Amygdala (tissue), 56 donors: ENCODE measurements at places on chromosomes 12 and 14.
A peak's percentile ranks its signal among the peaks of the same experiment; 100 is the strongest.

DNA sequence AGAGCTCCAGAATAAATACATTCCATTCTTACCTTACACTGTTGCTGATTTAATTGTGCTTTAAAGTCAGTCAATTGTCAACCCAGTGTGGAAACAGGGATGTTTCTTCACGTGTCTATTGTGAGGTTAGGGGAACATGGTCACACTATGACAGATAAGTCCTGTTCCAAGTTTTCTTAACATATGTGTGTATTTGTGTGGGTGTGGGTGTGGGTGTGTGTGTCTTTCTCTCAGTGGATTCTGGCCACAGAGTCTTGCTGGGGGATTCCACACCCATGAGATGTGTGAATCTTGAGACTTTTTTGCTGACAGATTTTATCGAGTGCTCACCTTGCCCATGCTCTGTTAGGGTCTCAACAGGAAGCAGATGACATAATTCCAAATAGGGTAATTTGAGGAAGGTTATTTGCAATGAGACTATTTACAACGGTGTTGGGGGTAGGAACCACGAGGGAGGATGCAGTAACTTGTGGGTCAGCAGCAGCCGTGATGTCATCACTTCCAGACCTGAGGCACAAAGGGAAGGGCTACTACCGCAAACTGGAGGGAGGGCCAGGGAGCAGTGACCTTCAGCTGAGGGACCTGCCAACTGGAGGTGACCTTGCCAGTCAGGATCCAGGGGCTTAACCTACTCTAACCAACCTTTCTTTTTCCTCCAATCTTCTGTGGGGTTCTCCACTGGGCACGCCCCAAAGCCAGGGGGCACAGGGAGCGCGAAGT is 1.9 kb upstream of the VRK1 start:
- DNase-seq = no peak

- DNase-seq = no peak
Observed at GRCh38 chr12:6635375-6635855, 344 bp downstream of the LPAR5 start.

DNA sequence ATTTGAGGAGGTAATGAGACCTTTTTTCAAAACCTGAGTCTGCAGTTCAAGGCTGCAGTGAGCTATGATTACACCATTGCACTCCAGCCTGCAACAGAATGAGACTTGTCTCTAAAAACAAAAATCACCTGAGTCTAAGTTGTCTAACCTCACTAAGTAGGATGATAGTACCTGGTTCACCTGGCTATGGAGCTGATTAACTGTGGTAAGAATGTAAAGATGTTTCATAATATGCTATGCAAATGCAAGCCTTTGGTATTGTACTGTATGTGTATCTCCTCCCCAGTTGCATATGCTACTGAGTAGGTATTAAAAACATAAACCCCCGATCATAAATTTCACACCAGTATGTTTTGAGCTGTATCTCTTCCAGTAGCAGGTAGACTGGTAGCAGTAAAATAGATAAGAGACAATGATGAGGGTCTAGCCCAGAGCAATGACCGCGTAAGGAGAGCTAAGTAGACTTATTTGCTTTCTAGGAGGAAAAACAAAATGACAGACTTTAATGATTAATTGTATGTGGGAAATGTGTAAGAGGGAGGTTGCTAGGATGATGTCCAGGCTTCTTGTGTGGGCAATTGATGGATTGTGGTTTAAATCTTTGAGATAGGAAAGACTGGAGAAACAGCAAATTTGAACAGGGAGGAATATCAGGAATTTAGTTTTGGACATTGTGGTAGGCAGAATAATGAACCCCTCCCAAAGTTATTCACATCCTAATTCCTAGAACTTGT is 41.6 kb upstream of the EGLN3 start:
- DNase-seq = no peak

DNA sequence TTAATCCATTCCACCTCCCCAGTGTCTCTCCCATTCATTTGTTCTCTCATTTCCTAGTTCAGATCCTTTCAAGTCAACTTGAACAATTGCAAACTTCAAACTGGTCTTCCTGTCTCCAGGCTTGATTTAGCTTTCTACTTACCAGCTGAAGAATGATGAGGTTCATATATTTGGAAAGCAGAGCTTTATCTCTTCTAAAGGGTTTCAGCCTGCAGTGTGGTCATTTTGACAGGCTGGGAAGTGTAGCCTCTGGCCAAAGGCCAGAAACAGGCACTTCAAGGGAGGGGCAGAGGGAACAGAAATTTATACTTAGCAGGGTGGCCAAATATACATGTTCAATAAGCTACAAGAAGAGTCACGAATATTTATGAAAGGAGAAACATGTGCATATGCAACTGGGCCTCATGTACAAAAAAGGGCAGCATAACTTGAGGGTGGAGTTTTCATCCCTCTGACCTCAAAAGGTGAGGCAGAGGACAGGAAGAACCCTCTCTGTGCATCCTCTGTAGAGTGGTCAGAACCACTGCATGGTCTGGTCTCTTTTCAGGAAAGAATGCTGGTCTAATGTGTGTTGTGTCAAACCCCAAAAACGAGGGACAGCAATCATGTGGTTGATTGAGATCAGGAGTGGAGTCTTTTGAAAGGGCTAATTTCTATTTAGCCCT is 34.0 kb upstream of the HECTD1 start:
- no peak for DNase-seq

GRCh38 chr14:21083565-21084325 is 13.6 kb downstream of the ARHGEF40 start:
- DNase-seq = no peak

DNA sequence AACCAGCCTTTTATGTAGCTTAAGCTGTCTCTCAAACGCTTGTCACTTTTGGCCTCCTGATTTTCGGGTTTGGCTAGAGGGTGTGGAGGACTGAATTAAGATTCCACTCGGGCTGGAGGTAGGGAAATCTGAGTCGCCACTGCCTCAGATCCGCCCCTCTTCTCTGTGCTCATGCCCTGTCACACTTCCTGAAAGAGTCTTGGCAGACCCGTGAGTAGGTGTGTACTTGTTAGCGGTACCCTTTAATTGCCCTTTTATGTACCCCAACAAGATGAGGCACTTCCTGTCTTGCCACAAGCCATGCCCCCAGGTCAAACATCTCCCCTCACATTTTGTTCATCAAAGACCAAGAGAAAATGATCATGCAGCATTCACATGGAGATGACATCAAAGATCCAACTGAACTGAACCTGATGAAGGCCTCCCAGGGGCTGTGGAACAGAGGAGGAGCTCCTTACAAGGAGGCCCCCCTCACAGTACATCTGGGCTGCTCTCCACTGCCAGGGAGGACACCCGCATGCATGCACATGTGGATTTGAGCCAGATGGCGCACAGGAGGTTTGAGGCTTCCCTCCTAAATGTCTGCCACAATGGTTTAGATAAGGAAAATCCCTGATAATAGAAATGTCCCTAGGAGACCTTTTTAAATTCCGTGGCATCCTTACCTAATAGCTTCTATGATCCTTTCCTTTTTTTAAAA is 86.5 kb upstream of the CDKN3 start:
- no peak for DNase-seq

- DNase-seq = no peak
Observed at GRCh38 chr12:90631591-90632212, 323.3 kb downstream of the CCER1 start.

GRCh38 chr14:56056031-56056430 is 62.2 kb upstream of the PELI2 start:
- DNase-seq = no peak

- DNase-seq = peak; percentile 33
Observed at GRCh38 chr12:128259556-128260070, 7.4 kb upstream of the TMEM132C start.

DNA sequence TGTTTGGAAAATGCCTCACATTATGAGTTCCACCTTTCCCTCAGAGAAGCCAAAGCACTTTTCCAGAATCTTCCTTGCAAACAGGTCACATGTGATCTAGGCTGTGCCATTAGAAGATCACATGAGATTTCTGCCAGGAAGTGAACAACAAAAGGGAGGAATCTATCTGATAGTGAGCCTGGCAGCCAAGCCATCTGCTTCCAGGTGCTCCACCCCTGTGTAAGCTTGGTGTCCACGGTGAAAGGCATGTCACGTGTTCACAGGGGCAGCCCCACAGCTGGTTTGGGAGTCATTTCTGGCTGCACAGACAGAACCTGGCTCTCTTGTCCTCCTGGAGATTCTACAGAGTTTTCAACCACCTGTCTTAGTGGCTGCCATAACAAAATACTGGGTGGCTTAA is 3.5 kb upstream of the KSR2 start:
- DNase-seq = no peak

DNA sequence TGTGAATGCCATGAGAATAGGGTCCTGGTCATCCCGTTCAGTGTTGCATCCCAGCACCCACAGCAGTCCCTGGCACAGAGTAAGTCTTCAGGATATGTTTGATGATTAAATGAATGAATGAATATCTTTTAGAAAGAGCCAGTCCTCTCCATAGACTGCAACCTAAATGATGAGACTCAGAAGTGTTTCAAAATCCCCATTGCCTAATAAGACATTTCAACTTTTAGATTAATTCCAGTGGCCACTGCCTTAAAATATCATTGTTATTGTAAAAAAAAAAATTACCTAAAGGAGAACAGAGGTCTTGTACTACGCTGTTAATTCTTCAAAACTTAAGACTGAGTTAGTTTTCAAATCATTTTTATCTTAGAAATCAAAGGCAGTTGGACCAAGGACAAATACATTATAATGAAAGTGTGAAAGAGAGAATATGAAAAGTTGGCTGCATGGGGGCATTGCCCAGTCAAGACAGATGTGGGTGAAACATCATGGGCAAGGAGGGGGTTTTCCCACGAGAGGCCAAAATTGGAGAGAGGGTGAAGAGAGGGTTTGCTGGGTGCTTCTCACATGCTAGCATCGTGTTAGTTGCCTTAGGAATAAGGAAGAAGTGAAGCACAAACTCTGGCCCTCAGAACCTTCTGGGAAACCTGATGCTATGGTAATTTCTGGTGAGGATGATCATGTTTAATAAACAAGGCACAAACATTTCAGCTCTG is 26.3 kb upstream of the CPM start:
- DNase-seq = no peak

DNA sequence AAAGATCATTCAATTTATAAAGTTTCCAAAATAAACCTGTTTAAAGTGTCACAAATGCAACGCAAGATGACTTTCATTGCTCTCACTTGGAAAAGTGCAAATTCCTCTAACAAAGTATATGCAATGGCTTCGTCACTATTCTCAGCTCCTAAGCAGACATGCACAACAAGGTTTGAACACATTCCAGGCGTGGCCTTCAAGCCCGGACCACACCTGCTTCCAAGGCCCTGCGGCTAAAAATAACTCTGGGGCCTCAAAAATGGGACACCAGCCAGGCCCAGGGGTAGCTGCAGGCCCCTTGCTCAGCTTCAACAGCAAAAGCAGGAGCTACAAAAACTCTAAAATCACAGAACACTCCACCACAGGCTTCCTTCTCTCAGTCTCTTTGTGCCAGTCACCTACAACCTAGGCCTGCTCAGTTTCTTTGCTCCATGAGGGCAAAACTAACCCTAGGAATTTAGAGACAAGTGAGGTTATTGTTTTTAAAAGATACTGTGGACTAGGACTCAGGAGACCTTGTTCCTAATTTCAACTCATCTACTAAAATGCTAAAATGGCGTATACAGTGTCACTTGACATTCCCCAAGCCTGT is 29.3 kb downstream of the DUSP16 start:
- no peak for DNase-seq

- no peak for DNase-seq
Observed at GRCh38 chr14:106286697-106287290, 760.4 kb downstream of the TMEM121 start.

- DNase-seq = no peak
Observed at GRCh38 chr12:125038976-125039625, 26.1 kb upstream of the AACS start.

DNA sequence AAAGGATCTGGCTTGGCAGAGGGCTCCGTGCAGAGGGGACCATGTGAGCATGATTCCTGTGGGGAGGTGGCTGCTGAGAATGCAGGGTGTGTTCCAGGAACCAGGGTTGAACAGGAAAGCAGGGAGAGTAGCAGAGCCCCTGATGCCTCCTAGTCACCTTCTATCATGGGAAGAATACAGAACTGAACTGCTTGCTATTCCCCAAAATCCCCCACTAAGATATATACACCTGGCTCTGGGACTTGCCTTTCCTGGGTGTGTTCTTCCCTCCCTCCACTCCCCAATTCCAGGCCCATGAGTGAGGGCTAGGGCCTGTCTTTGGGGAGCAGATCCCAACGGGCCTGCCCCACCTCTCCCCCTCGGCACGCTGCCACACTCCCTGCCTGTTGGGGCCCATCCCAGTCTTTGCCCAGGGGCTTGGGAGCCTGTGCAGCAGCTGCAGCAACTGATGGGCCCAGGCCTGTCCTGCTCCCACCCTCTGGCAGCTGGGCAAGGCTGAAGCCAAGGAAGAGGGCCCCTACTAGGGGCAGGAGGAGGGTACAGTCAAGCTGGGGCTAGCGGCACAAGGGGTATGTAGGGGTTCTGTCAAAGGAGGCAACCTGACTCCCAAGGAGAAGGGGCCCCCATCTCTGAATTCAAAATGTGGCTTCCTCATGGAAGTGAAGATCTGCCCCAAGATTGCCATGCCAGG is 3.2 kb downstream of the AJUBA start:
- DNase-seq = no peak
